ENCODE measurements at places on chromosomes 16 and 17. TPM values are rescaled to one million over a fixed set of nuclear protein-coding genes. Genes with fewer than 3 reads are reported as not detected.
A peak's percentile ranks its signal among the peaks of the same experiment; 100 is the strongest.

The RNF157 gene
- 3.6 TPM for total RNA-seq

The SPATA32 gene
- total RNA-seq: not detected

The ANKFY1 gene
- total RNA-seq: 24.3 TPM

The ABCA8 gene
- total RNA-seq: not detected

The MYBBP1A gene
- total RNA-seq: 44.5 TPM

The COPS3 gene
- 105 TPM for total RNA-seq

The FOXF1 gene
- not detected for total RNA-seq

The SLC38A8 gene
- total RNA-seq: not detected

The BEAN1 gene
- total RNA-seq: 3.8 TPM

The DOC2B gene
- total RNA-seq: 2.8 TPM

DNA sequence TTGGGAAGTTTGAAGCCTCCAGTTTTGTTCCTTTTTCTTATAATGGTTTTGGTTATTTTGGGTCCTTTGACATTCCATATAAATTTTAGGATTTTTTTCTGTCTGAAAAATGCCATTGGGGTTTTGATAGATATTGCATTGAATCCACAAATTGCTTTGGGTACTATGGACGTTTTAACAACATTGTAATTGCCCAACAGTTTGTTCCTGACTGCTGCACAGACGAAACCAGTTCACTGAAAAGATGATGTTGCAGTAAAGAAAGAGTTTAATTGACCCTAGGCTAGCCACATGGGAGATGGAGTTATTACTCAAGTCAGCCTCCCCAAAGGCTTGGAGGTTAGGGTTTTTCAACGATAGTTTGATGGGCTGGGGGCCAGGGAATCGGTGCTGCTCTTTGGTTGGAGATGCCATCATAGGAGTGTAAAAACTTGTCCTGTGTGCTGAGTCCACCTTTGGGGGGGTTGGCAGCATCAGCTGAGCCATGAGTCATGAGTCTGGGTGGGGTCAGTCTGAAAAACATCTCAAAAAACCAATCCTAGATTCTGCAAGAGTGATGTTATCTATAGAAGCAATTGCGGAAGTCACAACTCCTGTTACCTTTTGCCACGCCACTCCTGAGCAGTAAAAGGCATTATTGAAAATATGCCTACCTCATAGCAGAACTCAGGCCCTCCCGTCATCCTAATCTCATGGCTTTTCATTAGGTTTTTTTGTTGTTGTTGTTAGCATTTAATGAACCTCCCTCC, 2.7 kb upstream of the PRSS41 start:
- no peak for DNase-seq

DNA sequence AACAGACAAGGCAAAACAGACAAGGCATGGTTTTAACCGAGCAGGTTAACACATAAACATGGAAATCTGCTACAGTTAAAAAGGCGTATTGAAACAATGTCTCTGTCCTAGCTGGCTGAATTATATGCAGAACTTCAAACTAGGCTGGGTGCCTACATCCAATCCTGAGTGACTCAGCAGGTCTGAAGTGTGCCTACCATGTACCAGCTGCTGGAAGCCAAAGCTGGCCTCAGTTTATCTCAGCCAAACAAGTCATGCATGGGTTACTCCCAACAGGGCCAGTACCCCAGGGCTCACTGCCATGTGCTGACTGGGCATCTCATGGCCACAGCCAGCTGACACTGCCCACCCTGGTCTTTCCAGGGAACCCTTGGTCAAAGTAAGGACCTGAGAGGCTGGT, 4.0 kb downstream of the C1QBP start:
- no peak for DNase-seq

- DNase-seq: no peak
Measured at GRCh38 chr16:7998789-7999453, 591.4 kb downstream of the TMEM114 start.

DNA sequence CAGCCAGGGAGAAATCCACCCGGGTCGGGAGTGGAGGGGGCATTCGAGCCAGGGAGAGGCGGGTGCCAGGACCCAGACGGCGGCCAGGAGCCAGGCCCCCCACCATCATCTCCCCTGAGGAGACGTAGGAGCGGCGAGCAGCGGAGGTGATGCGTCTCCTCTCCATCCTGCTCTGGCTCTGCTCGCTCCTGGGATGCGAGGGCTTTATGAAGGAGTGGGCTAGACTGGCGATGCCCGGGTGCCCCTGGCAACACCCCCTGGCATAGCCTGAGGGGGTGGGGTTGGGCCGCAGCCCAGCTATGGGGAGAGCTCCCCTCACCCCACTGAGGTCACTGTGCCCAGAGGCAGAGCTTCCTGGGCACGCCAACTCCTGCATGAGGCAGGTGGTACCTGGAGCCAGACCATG, at the start of gene GFAP:
TSS of gene GFAP (minus strand) at position 180 of the 406 bp plus-strand sequence. CDS start at position 166, 14 bp downstream.
- no peak for DNase-seq

DNA sequence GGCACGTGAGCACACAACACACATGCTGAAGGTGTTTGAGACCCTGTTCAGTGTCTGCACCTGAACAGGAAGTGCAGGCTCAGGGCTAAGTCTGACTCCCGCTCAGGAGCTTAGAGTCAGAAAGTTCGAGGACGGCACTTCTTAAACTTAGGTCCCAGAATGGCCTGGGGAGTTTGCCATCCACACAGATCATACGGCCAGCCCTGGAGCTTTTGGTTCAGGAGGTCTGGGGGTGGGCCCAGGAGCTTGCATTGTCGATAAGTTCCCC, 4.0 kb upstream of the CAMKK1 start:
- no peak for DNase-seq

- DNase-seq: no peak
Measured at GRCh38 chr16:55101026-55101425, 170.4 kb downstream of the IRX5 start.

DNA sequence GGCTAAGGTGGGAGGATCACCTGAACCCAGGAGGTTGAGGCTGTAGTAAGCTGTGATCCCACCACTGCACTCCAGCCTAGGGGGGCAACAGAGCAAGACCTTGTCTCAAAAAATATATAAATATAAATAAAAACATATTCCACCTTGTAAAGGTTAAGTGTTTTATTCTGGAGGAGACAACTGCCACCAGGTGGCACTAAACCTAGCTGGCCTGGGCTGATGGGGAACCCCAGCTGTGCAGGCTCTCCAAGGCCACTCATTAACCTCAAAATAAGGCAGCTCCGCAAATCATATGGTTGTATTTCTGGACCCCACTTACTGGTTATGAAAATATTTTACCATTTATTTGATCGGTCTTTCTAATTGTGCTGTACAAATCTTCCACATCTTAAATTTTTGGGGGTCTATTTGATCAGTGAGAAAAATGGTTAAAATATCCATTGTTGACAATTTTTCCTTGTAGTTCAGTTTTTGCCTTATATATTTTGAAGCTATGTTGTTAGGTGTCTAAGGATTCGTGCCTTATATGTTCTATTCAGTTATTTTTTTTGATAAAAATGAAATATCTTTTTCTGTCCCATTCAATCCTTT, 8.5 kb upstream of the ICAM2 start:
- peak; percentile 55 for DNase-seq

DNA sequence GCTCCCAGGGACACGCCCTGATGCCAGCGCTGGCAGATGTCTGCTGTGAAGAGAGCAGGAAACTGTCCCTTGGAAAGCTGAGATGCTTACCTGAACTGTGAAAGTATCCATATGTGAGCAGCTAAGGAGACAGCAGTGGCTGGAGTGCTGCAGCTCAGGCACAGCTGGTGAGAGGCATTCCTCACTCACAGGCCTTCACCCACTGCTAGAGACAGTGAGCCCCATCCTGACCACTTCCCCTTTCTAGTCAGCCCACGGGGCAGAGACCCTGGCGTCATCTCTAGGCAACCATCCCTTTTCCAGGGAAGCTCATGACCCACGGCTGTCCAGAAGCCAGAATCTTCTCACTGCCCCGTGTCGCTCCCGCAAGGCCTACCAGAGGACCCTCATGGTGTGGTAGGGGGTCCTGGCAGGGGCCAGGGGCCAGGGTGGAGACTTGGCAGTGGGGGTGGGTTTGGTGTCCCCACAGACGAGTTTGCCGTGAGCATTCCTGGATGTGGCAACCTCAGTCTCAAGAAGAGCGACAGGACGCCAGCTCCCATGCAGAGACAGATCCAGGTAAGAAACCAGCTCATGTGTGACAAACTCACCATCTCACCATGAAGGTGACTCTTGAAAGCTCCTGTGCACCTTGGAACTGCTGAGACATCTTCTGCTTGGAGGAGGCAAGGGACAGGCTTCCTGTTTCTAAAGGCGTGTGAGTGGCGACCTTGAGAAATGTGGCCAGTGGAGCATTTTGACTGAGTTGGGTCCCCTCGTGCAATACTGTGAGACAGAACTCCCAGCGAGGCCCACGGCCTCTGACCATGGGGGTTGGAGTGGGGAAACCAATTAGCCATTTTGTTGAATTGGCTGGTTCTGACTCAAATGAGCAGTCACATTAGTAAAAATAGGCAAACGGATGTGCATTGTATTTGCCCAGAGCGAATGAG, at the start of gene SCIMP:
TSS of gene SCIMP (minus strand) at position 216 of the 932 bp plus-strand sequence. CDS start at position 111, 105 bp downstream.
- DNase-seq: no peak

DNA sequence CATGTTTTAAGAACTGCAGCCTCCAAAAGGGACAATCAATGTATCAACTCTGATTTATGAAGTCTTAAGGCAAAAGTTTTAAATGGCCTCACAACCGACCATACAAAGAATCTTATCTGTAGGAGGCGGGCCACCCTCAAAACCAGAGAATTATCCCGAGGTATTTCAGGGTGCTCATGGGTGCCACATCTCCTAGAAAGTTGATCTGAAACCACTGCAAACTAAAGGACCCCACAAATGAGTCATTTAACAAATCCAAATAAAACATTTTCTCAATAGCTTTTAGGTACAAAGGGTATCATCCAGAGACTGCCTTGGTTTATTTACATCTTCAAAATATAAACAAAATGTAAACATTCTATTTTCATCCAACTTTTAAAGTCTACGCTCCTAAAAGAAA, 6.8 kb downstream of the ERN1 start:
- DNase-seq: no peak

DNA sequence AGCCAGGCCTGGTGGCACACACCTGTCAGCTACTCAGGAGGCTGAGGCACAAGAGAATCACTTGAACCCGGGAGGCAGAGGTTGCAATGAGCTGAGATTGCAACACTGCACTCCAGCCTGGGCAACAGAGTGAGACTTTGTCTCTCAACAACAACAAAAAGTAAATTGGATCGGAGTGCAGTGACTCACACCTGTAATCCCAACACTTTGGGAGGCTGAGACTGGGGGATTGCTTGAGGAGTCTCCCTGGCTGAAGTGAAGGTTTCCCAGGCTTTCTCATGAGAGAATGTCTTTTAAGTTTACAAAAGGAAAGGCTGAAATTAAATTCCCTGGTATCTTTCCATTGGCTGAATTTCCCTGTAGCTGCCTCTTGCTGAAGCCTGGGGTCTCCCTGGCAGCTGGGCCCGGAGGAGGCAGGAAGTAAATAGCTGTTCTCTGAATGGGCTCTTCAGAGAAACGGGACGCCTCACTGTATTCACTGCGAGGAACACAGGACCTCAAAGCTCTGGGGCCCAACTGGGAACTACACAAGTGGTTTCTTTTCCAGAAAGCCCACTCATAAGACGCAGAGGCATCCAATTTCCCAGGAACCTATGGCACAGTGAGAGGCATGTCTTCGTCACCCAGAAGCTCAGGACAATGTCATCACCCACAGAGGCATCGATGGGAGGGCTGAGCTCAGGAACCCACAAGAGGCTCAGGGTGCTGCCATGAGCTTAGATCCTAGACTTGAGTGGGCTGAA, 77.4 kb upstream of the SMURF2 start:
- DNase-seq: peak; percentile 73

- DNase-seq: peak; percentile 92
Measured at GRCh38 chr17:354651-355556, 2.3 kb upstream of the RPH3AL start.

DNA sequence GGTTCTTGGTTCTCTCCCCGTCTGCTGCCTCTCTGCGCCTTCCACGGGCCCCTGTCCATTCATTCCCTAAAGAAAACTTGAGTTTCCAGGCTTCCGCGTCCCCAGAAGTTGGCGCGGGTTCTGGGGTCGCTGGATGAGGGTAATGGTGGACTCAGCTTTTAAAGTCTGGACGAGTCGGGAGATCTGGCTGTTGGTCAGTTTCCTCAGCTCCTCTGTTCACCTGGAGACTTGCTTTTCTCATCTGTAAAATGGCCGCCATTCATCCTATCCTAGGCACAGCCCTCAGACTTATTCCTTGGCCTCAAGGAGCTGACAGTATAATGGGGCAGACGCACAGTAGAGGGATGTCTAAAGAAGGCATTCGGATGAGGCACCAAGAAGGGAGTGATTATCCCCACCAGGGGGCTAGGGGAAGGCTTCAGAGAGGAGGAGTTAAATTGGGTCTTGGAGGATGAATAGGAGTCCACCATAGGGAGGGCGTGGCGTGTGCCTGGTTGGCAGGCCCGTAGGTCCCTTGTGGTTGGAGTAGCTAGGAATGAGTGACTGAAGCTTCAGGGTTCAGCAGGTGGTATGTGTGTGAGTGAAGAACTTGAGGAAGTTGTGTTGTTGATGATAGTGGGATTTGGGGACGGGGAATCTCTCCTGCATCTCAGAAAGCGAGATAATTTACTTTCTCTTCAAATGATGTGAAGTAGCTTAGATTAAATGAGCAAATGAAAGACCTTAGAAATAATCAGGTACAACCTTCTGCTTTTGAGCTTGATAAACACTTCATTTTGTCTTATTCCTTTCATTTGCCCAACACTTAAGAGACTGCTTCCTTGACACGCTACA, 652 bp downstream of the VPS35L start:
- DNase-seq: peak; percentile 10

DNA sequence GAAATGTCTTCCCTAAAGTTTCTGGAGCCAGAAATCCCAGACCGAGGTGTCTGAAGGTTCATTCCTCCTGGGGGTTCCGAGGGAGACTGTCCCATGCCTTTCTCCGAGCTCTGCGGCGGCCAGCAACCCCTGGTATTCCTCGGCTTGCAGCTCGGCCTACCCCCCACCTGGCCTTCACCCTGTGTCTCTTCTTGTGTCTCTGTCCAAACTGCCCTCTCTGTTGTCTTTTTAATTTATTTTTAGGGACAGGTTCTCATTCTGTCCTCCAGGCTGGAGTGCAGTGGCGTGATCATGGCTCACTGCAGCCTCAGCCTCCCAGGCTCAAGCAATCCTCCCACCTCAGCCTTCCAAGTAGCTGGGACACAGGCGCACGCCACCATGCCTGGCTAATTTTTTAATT, 211.7 kb downstream of the SEC14L1 start:
- no peak for DNase-seq

- DNase-seq: peak; percentile 70
Measured at GRCh38 chr16:68636064-68636560, 9.0 kb upstream of the CDH3 start.

- no peak for DNase-seq
Measured at GRCh38 chr17:82835122-82835521, 4.7 kb downstream of the ZNF750 start.

- DNase-seq: no peak
Measured at GRCh38 chr17:73683771-73684170, 39.5 kb upstream of the SDK2 start.

GRCh38 chr17:2101448-2102257, 46.8 kb downstream of the HIC1 start:
- peak; percentile 97 for DNase-seq

Data from renal cortical epithelial cell (primary cell).